ENCODE measurements at places on chromosomes 6 and 20.
A peak's percentile ranks its signal among the peaks of the same experiment; 100 is the strongest.

GRCh38 chr6:64988148-64988547, 718.9 kb downstream of the EYS start:
- no peak for DNase-seq

GRCh38 chr20:2849529-2849928, 9.0 kb downstream of the VPS16 start:
- DNase-seq: no peak

DNA sequence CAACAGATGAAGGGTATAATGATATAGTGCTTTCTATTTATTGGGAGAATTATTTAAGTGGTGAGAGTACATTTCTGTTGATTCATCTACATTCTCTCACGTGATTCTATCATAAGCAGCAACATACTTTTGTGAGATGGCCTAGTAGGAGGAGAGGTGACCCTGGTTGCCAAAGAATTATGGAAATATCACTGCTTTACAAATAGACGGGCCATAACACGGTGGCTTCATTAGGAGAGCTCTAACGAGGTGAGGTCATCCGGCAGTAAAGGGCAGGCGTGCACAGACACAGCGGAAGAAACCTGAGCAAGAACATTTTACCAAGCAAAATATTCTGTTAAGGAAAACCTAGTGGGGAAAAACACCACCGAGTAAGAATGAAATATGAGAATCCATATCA, 337.4 kb upstream of the QKI start:
- DNase-seq: no peak

DNA sequence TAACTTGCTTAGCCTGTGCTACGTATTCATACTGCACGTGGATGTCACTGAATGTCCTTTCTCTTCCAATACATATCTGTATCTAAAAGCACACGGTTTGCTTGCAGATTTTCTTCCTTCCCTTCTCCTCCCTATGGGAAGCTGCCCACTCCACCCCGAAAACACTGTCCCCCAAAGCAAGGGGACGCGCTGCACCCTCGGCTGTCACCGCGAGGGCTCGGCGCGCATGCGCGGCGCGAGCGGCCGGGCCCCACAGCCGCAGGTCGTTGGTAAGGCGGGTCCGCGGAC, 659 bp downstream of the TMX4 start:
- DNase-seq: peak; percentile 63

GRCh38 chr6:44772838-44773237, 385.3 kb downstream of the CDC5L start:
- no peak for DNase-seq

DNA sequence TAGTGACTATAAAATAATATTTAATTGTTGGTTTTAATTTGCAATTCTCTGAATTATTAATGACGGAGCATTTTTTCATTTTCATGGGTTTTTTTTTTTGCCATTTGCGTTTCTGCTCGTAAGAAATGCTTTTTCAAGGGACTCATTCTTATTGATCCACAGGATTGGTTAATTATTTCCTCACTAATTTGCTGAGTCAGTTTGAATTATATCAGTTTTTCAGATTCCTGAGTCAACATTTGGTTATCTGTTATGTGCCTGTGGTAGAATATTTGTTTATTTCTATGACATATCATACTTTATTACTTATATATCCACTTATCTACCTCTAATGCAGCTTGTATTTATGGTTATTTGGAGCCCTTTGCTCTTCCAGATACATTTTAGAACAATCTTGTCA, 257.0 kb upstream of the BTBD3 start:
- DNase-seq: no peak

- no peak for DNase-seq
Measured at GRCh38 chr20:11119573-11119972, 445.8 kb upstream of the JAG1 start.

GRCh38 chr20:51607170-51607569, 64.7 kb upstream of the NFATC2 start:
- no peak for DNase-seq

- DNase-seq: no peak
Measured at GRCh38 chr6:91098006-91098405, 511.1 kb upstream of the MAP3K7 start.

GRCh38 chr20:51318058-51318949, 224.2 kb downstream of the NFATC2 start:
- DNase-seq: no peak

- no peak for DNase-seq
Measured at GRCh38 chr20:38706509-38706908, 17.8 kb upstream of the SLC32A1 start.

GRCh38 chr6:50820869-50821264, 2.2 kb downstream of the TFAP2B start:
- no peak for DNase-seq

- DNase-seq: no peak
Measured at GRCh38 chr6:166483573-166484250, 101.0 kb upstream of the MPC1 start.

DNA sequence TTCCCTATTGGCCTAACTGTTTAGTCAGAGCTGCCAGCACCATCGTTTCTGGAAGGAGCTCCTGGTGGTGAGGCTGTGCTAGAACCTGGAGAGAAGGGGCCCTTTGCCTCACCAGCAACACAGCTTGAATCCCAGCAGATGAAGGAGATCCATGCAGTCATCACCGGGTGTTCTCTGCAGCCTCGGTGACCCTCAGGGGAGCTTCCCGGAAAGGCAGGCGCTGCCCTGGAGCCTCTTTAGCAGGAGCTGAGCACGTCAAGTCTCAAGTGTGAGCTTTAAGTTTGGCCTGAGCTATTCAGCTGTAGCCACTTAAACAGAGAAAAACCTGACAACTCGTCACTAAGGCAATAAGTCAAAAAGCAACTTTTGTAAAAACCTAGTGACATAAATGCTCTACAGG, 181.2 kb upstream of the FOXQ1 start:
- no peak for DNase-seq

GRCh38 chr20:18613553-18613952, 25.7 kb downstream of the DTD1 start:
- DNase-seq: peak; percentile 86

- no peak for DNase-seq
Measured at GRCh38 chr20:40942006-40942405, 86.6 kb upstream of the TOP1 start.

- peak; percentile 44 for DNase-seq
Measured at GRCh38 chr20:50027611-50028105, 44.9 kb downstream of the SNAI1 start.

GRCh38 chr6:20811109-20811761, 277.0 kb downstream of the CDKAL1 start:
- peak; percentile 91 for DNase-seq

GRCh38 chr20:58894652-58895447, 42.3 kb downstream of the GNAS start:
- DNase-seq: no peak

DNA sequence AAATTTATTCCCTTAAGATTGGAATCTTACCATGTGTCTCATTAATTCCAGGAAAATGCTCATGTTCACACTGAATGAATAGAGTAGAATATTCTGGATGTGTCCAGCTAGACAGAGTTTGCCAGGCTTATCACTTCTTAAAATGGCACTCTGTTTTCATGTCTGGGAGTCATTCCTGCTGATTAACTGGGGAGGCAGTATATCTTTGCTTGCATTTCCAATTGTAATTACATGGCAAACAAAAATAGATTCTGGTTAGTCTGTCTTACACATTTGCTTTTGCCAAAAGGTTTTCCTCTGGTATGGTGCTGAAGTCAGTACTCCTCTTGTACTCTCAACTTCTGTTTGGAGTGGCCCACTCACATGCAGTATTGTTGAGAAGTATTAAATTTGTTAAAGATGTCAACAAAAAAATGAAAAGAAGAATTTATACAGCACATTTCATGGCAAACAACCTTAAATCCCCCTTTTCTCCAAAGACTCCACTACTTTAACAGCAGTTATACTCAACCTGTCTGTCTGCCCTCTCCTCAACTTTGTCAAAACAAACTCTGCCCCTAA, 70.2 kb downstream of the TENT5A start:
- no peak for DNase-seq

DNA sequence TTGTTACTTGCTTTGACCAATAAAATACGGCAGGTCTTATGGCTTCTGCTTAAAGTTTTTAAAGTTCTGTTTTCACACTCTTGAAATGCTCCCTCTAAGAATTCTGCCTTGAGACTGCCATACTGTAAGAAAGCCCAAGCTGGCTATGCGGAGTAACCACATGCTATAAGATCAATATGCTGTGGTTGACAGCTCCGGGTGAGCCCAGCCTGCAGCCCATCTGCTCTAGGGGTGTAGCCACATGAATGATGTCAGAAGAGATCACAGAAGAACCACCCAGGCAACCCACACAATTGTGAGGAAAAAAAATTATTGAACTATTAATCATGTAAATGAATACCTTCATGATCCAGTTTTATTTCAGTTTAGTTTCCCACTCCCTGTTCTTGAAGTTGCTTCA, 26.1 kb upstream of the SH3BGRL2 start:
- peak; percentile 8 for DNase-seq

GRCh38 chr20:46169245-46170171, 51.4 kb downstream of the CD40 start:
- peak; percentile 9 for DNase-seq

DNA sequence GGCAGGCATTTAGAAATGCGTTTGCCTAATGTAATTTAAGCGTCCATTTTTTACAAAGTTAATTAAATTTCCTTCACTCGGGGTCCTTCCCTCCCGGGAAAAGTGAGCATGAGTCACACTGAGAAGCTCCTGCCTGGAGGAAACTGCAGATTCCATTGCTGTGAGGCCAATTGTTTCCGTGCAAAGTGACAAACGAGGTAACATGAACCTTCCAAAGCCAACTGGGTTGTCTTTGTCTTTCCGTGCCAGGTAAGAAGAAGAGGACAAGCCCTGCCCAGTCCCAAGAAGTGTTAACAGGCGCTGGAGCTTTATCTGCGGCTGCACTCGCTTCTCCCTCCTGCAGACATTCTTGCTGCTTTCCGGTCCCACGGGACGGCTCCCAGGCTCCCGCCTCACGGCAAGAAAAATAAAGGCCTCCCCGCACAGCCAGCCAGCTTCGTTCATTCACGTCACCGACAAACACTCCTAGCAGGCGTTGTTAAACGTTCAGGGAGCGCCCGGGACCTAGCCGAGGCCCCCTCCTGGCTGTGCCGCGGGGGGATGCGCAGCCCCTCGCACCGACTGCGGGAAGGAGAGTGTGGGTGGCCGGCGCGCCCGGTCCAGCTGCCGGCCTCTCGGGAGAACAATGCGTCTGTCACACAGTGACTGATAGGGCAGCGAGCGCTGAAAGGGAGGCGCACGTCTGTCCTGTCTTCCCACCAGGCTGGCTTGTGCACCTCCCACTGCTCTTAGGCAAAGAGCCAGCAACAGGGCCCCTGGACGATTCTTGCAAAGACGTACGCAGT, 61.5 kb upstream of the HDDC2 start:
- DNase-seq: peak; percentile 49

DNA sequence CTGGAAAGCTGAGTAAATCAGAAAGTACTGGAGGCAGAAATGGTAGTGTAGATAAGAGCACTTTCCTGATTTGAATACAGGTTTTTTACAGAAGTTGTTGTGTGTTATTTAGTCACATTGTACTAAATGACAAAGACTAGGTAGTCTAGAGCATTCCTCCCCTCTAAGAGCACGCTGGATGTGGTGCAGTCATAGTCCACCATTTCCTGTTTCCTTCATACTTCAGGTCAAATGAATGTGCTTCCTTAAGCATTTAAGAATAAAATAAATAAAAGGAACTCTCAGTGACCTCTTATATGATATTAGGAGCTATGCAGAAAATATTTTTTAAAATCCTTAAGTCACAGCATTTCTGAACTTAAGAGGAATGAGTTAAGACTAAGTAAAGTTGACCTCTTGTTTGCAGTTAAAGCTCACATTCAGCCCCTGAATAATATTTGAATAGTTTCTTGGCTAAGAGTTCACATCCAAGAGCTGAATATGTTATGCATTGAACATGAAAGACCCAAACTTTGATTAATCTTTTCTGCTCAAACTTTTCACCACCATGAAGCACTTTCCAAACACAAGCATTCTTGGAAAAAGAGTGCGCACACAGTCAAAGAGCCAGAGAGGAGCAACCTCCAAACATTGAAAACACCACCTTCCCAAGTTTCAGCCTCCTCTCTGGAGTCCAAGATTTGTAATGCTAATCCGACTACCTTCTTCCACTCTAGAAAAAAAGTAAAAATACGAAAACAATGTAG, 53.4 kb upstream of the TMEM30A start:
- DNase-seq: no peak

DNA sequence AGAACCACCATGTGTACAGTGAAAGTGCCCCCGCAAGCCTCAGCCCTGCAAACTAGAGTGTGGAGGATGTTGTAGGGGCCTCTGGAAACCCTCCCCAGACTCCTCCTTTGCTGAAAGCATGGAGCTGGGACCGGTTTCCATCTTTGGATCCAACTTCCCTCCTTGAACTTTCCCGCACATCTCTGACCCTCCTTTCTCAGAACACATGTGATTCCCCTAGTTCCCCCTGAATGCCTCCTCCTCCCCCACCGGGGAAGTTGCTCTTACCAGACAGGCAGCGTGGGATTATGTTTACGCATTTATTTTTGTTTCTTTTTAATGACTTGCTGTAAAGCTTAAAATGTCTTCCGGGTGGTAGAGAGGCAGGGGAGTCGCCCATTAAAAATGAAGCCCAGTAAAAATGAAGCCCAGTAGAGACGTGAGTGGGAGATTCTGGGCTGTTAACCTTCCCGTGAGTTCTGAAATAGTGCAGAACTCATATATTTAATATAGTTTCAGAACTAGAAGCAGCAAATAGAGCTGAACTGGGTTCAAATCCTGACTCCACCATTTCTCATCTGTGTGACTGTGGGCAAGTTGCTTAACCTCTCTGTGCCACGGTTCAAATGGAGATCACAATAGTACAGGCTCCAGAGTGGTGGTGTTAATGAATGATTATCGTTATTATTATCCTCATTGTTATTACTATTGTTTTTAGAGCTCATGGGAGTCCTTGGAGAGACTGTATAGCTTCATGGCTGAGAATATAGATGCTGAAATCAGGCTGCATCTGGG, 8.0 kb upstream of the PTPN1 start:
- no peak for DNase-seq

DNA sequence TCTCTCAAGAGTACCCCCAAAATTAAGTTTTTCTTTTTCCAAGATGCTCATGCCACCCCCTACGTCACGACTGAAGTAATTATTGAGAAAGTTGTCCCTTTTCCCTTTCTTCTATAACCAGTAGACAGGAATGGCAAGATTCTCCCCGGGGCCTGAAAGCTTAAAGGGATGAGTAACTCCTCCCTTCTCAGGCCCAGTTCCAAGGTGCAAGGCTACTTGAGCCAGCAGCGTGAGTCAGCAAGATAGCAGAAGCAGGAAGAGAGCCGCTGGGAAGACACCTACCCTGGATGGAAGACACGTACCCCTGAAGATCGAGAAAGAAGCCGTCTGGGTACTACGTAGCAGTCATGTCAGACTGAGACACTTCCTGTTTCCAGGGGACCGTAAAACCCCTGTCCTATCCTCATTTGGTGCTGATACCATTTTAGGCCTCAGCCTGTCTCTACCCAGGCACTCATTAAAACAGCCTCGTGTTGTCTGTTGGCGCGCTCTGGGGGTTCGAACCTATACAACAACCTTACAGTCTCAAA, 241.0 kb downstream of the ADGRG6 start:
- peak; percentile 67 for DNase-seq

Data from mammary epithelial cell (primary cell).